ENCODE measurements at places on chromosomes 3 and 15. TPM values are rescaled to one million over a fixed set of nuclear protein-coding genes. Genes with fewer than 3 reads are reported as not detected.

Gene ULK3
- total RNA-seq = 13.1 TPM

Gene DLL4
- total RNA-seq = 1.5 TPM

Gene MEGF11
- not detected for total RNA-seq

Gene NR2E3
- total RNA-seq = 0.06 TPM

Gene PGBD4
- 2.2 TPM for total RNA-seq

Gene SEMA3B
- total RNA-seq = 11.1 TPM

Gene MYO5C
- total RNA-seq = 0.50 TPM

Gene DNAJC19
- total RNA-seq = 24.0 TPM

Gene FAM43A
- total RNA-seq = 8.6 TPM

Gene CHRM5
- total RNA-seq = under 0.01 TPM

All from aortic smooth muscle cell (primary cell).